Foreskin fibroblast (primary cell): ENCODE measurements at places on chromosomes 6 and 20.

- no peak for DNase-seq
Measured at GRCh38 chr6:63795826-63796225, 160.2 kb downstream of the PHF3 start.

DNA sequence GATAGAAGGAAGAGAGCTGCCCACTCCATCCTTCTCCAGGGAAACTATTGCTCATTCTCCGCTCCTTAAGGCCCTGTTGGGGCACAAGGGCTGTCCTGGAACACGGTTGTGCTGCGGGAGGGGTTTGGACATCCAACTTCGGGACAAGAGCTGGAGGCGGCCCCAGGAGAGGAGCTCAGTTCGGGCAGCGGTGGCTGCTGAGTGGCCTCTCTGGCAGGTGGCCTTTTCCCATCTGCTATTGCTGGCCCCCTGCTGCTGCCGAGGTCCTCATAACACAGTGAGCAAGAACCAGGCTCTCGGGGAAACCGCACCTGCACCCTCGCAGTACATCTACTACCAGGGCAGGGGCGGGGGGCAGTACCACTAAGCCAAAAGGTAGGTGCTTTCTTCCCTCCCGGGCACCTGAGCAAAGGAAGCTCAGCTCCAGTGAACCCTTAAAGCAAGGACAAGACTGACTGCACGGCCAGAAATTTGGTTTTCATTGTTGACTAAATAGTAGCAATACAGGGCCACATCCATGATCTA, 63.7 kb downstream of the PSMG4 start:
- no peak for DNase-seq

GRCh38 chr6:31037682-31038081, 27.4 kb downstream of the MUC22 start:
- DNase-seq: peak; percentile 90

GRCh38 chr6:119350952-119351372, 1.4 kb upstream of the MAN1A1 start:
- DNase-seq: no peak

DNA sequence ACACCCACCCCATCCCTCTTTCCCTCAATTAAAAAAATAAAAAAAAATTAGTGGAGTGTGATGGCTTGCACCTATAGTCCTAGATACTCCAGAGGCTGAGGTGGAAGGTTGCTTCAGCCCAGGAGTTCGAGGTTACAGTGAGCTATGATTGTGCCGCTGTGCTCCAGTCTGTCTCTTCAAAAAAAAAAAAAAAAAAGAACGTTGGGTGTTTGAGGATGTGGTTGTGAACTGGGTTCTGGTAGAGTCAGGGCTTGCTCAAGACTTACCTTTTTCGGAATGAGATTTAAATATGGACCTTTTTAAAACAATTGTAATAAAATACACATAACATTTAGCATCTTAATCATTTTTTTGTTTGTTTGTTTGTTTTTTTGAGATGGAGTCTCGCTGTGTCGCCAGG, 211.9 kb downstream of the OR2B2 start:
- DNase-seq: no peak

- no peak for DNase-seq
Measured at GRCh38 chr6:92274588-92274987, 1144.8 kb downstream of the EPHA7 start.

DNA sequence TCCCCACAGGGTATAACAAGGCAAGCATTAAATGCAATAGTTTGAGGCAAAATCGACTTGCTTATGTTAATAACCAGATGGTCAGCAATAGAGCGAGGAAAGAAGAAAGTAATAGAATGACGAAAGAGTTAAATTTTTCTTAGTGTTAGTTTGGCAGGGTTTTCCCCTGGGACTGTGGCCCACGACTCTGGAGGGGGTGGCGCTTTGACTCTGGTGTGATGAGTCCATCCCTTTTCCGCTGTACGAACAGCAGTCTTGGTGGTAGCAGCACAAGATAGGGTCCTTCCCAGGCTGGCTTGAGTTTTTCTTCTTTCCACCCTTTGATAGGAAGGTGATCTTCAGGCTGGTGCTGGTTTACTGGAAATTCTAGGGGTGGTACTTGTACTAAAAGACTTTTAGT, 69.2 kb upstream of the GMDS start:
- no peak for DNase-seq

DNA sequence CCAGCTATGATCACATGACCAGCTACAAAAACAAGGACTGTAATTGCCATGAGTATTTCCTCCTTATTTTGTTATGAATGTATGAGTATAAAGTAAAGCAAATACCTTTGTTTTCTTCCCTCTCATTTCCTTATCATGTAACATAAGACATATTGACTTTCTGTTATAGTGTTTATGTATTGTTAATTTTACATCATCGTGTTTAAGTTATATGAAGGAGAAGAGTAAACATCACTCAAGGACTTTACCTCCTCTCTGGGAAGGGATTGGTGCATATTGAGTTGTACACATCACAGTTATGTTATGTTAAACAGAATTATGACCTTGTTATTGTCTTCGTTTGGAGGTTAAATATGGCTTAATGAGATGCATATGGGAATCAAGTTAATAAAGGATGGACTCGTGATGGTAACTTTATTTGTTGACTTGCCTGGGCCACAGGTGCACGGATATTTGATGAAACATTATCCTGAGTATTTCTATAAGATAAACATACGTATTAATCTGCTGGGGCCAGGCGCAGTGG, 57.3 kb upstream of the CNKSR3 start:
- DNase-seq: no peak

GRCh38 chr6:20217891-20218290, 5.6 kb upstream of the MBOAT1 start:
- DNase-seq: no peak

- no peak for DNase-seq
Measured at GRCh38 chr6:6915219-6915618, 192.5 kb upstream of the RREB1 start.

DNA sequence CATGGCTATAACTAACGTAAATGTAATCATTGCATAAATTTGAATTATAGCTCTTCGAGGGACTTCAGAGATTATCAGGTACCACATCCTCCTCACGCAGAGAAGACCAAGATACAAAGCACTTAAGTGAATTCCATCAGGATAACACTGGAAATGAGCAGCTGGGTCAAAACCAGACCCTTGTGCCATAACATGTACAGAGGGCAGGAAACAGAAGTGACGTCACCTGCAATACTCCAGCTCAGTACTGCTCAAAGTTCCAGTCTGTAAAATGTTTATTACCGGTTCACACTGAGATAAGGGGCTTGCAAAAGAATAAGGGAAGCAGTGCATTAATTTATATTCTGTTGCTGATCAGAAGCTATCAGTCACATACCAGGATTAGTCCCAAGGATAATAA, 45.8 kb downstream of the RGS17 start:
- no peak for DNase-seq

- peak; percentile 48 for DNase-seq
Measured at GRCh38 chr6:84967389-84967788, 203.0 kb upstream of the TBX18 start.

- peak; percentile 13 for DNase-seq
Measured at GRCh38 chr20:24587384-24588046, 118.1 kb downstream of the SYNDIG1 start.

- DNase-seq: no peak
Measured at GRCh38 chr6:33201147-33201545, 479 bp downstream of the SLC39A7 start.

DNA sequence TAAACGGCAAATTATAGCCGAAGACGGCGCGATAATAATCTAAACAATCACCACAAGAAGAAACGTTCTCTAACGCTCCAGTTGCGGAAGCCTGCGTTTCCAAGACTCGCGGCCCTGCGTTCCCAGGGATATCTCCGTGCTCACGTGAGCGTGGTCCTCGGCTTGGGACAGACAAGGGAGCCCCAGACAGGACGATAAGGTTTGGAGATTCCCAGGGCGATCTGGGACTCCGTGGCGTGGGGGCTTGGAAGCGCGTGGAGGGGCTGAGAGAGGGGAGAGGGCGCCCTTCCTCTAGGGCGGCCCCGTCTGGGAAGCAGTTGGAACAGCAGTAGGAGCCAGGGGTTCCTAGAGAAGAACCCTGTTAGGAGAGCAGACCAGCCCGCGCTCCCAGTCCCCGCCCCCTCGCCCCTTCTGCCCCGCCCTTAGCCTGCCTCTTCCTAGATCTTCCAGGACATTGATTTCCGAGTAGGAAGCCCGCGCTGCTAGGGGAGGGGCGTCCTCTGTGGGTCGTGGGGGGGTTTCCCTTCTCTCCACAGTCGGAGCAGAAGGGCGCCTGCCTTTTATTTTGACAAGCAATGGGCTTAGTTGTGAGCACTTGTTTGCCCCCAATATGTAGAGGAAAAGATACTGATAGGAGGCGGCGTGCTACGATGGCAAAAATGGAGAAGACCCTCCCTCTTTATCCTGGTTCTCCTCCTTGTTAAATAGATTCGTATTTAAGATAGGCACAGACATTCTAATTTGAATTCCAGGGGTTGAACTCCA, 10.6 kb downstream of the NRN1 start:
- DNase-seq: peak; percentile 74

- DNase-seq: peak; percentile 99
Measured at GRCh38 chr20:2814587-2815051, at the start of gene C20orf141. TSS of gene C20orf141 (plus strand) at chr20:2814987. CDS start at chr20:2815185, 198 bp downstream.

GRCh38 chr6:160733050-160733646, 31.1 kb downstream of the PLG start:
- DNase-seq: peak; percentile 56

DNA sequence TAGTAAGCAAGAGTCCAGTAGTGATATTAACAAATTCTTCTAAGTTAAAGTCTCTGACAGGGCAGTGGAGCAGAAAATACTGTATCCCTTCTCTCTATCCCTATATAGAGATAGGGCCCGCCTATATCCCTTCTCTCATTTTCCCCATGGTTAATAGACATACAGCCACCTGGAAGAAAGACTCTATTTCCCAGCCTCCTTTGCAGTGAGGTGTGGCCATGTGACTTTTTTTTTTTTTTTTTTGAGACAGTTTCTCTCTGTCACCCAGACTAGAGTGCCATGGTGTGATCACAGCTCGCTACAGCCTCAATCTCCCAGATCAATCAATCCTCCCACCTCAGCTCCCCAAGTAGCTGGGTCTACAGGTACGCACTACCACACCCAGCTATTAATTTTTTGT, 16.7 kb upstream of the CDK5RAP1 start:
- DNase-seq: no peak
